ENCODE measurements at places on chromosomes 4 and X.

GRCh38 chrX:144259054-144259453, 375.2 kb downstream of the UBE2NL start:
- no peak for DNase-seq

DNA sequence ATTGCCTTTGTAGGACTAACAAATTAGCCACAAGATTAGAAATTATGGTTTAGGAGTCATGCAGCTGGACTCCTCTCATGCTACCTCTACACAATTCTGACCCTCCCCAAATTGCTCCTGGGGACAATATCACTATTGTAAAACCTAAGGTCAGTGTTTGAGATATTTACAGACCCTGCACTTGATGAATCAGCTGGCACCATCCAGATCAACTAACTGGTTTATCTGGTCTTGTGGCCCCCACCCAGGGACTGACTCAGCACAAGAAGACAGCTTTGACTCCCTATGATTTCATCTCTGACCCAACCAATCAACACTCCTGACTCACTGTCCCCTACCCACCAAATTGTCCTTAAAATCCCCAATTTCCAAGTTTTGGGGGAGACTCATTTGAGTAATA, 192.4 kb downstream of the STPG2 start:
- DNase-seq, result no peak

DNA sequence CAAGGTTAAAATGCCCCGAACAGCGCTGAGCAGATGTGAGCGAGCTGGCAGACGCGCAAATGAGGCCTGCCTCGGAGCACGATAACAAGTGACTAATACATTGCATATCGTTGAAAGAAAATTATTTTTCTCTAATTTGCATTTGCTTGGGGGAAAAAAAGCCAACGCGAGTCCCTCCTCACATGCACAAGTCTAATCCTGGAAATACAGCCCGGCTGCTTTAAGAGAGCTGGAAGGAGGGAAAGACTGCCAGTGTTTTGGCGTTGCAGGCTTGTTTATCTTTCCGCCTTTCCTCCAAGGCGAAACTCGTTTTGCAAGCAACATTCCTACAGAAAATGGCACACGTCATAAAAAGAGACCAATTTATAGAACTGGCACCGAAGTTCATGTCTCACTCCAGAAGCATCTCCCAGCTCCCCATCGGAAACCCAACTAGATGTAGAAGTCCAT, 12.6 kb downstream of the BCOR start:
- no peak for DNase-seq

DNA sequence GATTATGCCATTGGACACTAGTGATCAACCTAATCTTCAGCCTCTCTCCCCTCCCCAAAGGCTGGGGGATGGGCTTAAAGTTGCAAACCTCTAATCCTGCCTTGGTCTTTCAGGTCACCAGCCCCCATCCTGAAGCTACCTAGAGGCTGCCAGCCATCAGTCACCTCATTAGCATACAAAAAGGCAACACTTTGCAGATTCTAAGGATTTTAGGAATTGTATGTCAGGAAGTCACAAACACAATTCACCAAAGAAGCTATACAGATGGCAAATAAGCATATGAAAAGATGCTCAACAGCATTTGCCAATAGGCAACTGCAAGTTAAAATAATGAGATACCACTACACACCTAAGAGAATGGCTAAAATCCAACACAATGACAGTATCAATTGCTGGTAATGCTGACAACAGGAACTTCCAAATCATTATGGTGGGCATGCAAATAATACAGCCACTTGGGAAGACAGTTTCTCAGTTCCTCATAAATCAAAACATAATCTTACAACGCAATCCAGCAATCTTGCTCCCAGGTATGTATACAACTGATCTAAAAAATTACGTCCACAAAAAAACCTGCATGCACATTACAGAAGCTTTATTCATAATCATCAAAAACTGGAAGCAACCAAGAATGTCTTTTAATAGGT, 9.0 kb upstream of the PIM2 start:
- no peak for DNase-seq

DNA sequence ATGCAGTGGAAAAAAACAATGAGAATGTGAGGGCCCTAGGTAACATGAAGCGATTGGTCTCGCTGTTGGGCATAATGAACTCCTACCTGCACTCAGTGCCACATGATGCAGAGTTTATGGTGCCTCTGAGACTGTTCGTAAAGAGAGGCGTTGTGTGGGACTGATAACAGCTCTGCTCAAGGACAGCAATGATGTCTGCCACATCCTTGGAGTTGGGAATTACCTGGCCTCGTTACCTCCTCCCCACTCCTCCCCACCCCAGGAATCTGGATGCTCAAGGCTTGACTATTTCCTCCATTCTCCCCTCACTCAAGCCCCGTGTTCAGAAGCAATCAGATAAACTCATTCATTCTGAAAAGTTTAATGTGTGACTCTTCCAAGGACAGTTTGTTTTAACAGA, 148.0 kb upstream of the JADE1 start:
- no peak for DNase-seq

DNA sequence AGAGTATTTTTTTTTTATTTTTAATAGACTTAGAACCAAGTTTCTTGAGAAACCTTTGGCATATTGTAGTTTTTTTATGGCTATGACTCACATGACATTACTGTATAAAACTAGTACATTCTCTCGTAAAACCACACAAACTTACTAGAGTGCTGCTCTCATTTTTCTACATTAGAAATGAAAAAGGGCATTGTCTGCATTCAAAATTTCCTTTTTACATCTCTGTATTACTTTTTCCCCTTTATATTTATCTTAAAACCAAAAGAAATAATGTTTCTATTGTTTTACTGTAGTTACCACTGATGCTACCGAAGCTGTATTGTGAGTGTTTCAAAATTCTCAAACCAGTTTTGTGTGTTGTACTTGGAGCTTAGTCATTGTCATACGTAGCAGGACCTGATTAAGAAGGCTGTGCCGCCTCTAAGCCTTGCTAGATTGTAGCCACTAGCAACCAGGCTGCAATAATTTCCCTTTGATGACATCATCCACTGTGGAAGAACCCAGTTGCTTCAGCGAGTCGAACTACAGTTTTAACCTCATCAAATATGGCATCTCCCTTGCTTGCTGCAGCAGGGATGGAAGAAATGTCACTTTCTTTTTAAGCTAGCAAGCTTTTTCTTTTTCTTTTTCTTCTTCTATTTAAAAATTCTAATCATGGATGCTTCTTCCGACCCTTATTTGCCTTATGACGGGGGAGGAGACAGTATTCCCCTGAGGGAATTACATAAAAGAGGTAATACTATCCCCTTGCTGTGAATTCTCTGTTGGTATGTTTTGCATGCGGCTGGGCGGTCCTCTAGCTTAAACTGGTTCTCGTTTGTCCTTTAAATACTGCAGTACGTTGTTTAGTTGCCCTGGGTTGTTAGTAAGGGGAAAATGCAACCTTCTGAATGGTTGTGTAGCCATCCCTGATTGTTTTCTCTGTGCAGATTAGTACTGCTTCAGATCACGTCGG, 39.6 kb downstream of the CLCN3 start:
- DNase-seq, result peak; percentile 20

- DNase-seq, result no peak
These were observed 168.5 kb upstream of the CXCL13 start for GRCh38 chr4:77437079-77437478.

GRCh38 chr4:41436419-41436818, 101.5 kb upstream of the LIMCH1 start:
- DNase-seq, result no peak

DNA sequence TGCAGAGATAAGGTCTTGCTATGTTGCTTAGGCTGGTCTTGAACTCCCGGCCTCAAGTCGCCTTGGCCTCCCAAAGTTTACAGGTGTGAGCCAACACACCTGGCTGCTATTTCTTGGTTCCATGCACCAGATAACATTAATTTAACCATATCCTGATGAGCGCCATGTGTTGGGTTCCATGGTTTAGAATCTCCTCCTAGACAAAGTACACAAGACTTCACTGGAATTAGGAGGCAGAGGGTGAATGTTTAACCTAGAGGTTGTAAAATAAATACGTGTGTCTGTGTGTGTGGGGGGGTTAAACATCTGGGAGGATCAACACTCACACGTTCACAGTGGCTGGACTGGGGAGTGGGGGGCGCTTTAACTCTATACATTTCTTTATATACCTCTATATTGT, 32.4 kb upstream of the SORCS2 start:
- DNase-seq, result no peak

DNA sequence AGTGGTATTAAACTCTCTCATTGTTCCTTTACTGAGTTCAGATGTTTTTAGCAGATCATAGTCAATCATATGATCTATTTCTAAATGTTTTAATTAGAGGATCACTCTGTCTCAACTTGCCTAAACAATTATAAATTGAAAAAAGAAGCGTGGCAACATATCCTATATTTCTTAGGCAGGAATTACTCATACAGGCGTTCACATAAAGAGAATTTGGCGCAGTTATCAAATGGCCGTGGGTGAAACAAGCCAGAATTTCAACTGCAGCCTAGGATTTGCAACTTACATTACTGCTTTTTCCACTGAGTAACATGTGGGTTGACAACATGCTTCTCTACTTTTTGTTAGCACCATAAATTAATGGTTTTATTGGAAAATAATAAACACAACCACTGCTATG, 141.3 kb downstream of the CPE start:
- no peak for DNase-seq
